GM13977 (cell line): ENCODE measurements at places on chromosomes 6 and 20.

DNA sequence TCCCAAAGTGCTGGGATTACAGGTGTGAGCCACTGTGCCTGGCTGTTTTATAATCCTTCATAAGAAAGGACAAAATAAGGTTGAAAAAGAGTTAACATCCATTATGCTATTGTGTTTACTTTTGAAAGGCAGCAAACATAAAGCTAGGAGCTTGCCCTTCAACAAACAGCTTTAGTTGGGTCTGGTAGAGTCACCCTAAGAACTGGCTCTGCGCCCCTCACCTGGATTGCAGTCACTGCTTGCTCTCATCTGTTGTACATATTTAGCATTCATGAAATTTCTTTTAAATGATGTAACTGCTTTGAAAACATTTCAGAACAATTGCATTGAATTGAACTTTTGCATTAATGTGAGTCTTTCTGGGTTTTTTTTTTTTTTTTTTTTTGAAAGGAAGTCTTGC lies 38.9 kb downstream of the JARID2 start:
- DNase-seq = no peak

DNA sequence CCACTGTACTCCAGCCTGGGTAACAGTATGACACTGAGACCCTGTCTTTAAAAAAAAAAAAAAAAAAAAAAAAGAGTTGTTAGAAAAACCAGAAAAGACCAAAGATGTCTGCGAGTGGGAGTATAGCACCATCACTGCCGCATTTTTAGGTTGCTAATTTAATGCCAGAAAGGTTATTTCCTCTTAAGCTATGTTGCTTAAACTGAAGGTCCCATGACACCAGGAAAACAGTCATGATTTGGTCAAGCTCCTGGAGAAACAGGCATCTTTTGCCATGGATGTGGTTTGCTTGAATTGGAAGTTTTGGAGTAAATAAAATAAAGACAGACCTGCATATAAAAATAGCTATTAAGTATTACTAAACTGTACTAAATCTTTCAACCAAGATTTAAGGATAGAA lies 68.3 kb upstream of the TNFRSF21 start:
- DNase-seq = no peak

DNA sequence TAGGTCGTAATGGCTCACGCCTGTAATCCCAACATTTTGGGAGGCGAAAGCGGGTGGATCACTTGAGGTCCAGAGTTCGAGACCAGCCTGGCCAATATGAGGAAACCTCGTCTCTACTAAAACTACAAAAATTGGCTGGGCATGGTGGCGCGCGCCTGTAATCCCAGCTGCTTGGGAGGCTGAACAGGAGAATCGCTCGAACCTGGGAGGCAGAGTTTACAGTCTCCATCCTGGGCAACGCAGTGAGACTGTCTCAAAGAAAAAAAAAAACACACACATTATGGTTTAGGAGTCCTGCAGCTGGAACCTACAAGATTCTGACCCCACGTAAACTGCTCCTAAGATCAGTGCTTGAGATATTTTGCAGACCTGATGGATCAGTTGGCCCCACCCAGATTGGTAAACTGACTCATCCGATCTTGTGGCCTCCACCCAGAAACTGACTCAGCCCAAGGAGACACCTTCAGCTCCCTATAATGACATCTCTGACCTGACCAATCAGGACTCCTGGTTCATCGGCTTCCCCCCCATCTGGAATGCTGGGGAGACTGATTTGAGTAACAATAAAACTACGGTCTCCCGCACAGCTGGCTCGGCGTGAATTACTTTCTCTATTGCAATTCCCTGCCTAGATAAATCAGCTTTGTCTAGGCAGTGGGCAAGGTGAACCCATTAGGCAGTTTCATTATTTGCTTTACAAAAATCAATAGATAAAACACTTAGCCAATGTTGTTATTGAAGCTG lies 96.2 kb upstream of the BTN3A2 start:
- DNase-seq = no peak

GRCh38 chr6:120058410-120058809 lies 708.8 kb upstream of the MAN1A1 start:
- DNase-seq = no peak

- DNase-seq = no peak
Measured at GRCh38 chr20:47419953-47420514, 63.5 kb upstream of the ZMYND8 start.

DNA sequence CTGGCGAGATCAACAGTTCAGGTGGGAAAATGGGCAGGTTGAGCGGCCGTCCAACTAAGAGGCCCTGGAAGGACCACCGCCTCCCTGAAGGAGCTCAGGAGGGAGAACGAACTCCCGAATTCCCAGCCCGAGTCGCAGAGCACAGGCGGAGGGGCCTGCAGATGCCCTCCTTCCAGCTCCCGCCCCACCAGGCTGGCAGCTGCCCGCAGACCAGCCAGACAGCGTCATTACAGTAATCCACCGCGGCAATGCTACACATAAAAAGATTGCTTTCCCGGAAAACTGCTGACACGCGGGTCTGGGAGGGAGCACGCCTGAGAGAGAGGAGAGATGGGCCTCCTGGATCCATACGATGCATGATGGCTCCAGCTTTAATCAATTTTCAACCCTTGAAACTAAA lies 30.5 kb upstream of the SLCO4A1 start:
- no peak for DNase-seq
